ACHN (cell line): ENCODE measurements at places on chromosomes 16 and 17.

- DNase-seq = no peak
Measured at GRCh38 chr17:28549236-28550132, 2.9 kb downstream of the UNC119 start.

- DNase-seq = no peak
Measured at GRCh38 chr17:48809182-48809581, 7.8 kb downstream of the TTLL6 start.

GRCh38 chr17:78789663-78790181 lies 7.6 kb upstream of the CYTH1 start:
- peak; percentile 25 for DNase-seq

DNA sequence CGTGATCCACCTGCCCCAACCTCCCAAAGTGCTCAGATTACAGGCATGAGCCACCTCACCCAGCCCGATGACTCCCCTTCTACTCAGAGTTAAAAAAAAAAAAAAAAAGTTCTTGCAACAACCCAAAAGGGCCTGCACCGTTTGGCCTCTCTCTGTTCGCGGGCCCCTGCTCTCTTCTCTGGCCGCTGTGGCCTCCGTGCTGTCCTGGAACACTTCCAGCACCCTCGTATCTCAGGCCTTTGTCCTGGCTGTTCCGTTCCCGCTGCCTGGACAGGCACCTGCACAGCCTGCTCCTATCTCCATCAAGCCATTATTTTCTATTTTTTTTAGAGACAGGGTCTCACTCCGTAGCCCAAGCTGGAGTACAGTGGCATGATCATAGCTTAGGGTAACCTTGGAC lies 10.8 kb downstream of the MYO1C start:
- DNase-seq = no peak

GRCh38 chr17:17402558-17402957 lies 74.2 kb upstream of the MED9 start:
- DNase-seq = no peak

DNA sequence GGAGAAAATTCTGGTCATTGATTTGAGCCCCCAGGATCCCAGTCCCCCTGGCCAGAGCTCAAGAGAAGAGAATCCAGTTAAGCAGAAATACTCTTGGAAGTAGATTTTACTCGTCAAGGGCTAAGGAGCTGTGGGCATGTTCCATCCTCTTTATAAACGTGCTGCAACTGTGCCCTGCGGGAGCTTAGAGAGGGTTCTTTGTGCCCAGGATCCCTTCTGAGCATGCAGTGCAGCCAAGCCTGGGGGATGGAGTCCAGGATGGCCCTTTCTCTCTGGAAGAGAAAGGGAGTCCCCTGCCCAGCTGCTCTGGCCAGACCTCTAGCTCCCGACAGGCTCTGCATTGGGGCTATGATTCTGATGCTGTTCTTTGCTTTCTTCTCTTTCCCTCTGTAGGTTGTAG lies 9.5 kb upstream of the LGALS9 start:
- no peak for DNase-seq

GRCh38 chr16:87880117-87880696 lies 10.9 kb upstream of the SLC7A5 start:
- DNase-seq = no peak

DNA sequence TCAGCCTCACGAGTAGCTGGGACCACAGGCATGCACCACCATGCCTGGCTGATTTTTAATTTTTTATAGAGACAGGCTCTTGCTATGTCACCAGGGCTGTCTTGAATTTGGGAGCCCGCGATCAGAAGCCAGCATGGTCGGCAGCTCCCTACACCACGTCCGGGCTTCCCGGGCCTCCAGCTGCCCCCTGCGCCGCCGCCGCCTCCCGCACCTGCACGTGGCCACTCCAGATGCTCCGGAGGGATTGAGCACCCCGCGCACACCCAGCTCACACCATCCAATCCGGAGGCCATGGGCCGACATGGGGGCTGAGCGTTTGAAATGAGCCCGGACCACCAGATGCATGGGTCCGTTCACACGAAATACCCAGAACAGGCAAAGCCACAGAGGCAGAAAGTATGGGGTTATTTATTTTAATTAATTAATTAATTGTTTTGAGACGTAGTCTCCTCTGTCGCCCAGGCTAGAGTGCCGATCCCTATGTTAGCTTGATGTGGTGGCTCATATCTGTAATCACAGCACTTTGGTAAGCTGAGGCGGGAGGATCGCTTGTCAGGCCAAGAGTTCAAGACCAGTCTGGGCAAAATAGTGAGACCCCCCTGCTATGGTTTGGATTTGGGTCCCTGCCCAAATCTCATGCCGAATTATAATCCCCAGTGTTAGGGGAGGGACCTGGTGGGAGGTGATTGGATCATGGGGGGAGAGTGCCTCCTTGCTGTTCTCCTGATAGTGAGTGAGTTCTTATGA lies 17.1 kb upstream of the PDXDC1 start:
- DNase-seq = no peak

DNA sequence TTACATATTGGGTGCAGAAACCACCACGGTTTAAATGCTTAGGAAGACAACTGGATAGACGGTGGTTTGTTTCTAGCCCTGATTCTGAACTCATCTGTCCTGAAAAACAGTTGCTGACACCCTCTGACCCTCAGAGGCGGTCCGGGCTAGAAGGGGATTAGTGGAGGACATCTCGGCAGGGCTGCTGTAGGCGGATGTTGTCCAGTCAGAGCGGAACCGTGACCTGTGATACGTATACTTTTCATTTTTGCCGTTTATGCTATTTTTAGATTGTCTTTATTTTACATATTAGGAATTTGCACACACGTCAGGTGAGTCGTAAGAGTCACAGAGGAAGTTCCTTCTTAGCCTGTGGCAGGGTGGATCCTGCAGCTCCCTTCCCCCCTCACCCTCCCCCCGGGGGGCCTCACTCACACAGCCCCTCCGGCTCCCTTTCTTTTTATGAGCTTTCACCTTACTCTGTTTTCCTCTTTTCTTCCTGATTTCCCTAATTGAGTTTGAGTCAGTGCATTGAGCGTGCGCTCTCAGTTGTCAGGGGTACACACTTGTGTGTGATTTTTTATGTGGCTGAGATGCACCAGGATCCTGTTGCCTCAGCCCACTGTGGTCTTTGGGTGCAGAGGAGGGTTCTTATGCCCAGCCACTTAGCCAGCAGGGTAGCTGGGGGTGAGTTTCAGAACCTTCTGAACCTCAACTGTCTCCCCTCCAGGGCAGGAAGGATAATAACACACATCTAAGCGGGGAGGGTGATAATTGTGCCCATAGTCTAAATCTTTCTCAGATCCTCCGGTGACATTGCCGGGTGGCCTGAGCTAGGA lies 211.1 kb upstream of the CHMP6 start:
- DNase-seq = no peak

GRCh38 chr17:13541032-13541480 lies 60.7 kb downstream of the HS3ST3A1 start:
- peak; percentile 99 for DNase-seq
